ENCODE measurements at places on chromosomes 4 and X.

DNA sequence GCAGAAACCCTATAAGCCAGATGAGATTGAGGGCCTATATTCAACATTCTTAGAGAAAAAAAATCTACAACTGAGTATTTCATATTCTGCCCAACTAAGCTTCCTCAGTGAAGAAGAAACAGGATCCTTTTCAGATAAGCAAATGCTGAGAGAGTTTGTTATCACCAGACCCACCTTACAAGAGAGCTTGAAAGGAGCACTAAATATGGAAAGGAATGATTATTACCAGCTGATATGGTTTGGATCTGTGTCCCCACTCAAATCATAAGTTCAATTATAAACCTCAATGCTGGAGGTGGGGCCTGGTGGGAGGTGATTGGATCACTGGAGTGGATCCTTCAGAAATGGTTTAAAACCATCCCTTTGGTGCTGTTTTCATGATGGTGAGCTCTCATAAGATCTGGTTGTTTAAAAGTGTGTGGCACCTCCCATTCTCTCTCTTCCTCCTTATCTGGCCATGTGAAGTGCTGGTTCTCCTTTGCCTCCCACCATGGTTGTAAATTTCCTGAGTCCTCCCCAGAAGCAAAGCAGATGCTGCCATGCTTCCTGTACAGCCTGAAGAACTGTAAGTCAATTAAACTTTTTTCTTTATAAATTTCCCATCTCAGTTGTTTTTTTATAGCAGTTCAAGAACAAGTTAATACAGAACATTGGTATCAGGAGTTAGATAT is 144.2 kb downstream of the MSN start:
- no peak for ATAC-seq

- ATAC-seq = peak; percentile 95
These were observed 101.4 kb downstream of the WWC2 start for GRCh38 chr4:183200453-183200852.

DNA sequence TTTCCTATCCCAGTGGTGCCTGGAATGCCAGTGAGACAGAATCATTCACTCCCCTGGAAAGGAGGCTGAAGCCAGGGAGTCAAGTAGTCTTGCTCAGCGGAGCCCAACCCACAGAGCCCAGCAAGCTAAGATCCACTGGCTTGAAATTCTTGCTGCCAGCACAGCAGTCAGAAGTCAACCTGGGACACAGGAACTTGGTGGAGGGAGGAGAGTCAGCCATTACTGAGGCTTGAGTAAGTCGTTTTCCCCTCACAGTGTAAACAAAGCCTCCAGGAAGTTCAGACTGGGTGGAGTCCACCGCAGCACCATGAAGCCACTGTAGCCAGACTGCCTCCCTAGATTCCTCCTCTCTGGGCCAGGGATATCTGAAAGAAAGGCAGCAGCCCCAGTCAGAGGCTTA is 283.2 kb upstream of the CPEB2 start:
- ATAC-seq = no peak

- ATAC-seq = no peak
These were observed 148.5 kb upstream of the PJA1 start for GRCh38 chrX:69313617-69314290.

DNA sequence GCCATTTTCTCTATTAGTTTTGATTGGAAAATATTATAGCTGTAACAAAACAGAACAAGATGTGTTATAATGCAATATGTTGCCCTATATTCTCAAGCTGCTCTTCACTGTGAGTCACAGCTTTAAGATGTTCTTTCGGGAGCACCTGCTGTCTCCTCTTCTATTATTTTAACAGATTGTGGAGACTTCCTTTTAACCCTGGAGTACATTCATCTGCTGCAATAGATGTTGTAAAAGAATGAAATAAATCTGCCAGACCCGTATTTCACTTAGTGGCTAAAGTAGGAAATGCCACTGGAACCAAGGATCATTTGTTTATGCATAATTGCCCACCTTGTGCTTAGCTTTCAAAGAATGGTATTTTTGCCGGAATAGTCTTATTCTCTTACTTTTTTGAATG is 11.1 kb downstream of the LSM6 start:
- no peak for ATAC-seq

DNA sequence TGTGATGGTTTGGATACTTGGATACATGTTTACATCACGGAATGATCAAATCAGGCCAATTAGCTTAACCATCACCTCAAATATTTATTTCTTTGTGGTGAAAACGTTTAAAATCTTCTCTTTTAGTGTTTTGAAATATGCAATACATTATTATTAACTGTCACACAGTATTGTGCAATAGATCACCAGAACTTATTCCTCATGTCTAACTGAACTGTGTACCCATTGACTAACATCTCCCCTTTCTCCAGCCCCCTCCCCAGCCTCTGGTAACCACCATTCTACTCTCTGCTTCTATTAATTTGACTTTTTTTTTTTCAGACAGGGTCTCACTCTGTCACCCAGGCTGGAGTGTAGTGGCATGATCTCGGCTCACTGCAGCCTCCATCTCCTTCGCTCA is 471.9 kb downstream of the BCOR start:
- ATAC-seq = no peak

DNA sequence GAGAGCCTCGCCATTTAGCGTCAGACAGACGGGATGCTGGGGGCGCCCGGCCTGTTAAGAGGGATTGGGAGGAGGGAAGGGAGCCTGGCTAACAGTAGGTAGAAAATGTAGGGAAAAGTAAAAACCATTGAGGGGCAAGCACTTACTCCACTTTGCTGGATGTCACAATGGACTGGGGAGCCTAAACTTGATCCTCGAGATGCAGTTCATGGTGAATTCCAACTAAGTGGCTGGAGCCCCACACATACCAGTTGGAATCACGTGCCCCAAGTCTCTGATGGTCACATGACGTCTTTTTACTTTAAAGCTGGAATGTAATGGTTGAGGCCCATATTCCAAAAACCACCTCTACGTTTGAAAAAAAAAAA is 1.5 kb downstream of the PLS3 start:
- ATAC-seq = peak; percentile 2

DNA sequence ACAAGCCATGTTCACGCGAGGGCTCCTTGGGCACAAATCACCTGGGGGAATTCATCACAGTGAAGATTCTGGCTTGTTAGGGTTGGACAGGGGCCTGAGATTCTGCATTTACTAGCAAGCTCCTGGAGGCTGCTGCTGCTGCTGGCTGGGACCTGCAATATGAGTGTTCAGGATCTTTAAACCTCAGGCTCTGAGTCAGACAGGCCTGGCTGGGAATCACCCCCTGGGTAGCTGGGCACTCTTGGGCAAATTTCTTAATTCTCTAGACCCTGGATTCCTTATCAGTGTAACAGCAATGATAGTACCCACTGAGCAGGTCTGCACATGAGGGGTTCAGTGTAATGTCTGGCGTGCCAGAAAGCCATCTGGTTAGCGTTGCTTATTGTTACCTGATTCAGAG is 101.5 kb downstream of the DHX15 start:
- ATAC-seq = no peak
